ENCODE measurements at places on chromosomes 7 and 10.

DNA sequence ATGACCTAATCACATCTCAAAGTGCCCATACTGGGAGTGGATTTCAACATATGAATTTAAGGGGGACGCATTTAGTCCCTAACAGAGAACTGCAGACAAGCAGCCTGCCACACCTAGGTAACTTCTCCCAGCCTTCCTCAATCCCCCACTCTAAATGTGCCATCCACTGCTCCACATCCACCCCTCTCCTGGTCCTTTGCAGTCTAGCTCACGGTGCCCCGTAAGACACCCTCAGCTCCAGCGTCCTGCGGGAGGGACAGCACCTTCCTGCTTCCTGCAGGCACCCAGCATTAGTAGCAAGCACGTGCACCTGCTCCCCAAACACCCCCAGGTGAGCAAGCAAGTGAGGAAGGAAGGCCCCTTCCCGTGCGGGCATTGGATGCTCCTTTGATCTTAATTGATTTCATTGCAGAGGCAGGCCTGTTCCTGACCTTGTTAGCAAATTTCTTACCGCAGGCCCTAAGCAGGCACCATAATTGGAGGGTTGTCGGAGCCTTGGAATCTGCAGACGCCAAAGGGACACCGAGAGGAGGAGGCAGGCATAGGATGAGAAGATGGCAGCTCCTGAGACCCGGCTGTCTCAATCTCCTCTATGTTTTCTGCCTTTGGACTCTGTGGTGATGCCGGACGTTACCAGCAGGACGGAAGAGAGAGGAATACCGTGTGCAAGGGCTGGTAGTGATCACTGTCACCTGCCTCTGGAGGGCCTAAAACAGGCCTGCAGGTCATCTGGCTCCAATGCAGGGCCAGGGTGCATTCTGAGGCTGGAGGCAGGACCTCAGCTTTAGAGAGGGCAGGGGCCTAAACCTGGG is 75.8 kb upstream of the CHST15 start:
- no peak for DNase-seq

GRCh38 chr7:25037325-25037724 is 57.3 kb upstream of the OSBPL3 start:
- no peak for DNase-seq

- no peak for DNase-seq
These were observed 102.6 kb downstream of the VIPR2 start for GRCh38 chr7:159042103-159042502.

DNA sequence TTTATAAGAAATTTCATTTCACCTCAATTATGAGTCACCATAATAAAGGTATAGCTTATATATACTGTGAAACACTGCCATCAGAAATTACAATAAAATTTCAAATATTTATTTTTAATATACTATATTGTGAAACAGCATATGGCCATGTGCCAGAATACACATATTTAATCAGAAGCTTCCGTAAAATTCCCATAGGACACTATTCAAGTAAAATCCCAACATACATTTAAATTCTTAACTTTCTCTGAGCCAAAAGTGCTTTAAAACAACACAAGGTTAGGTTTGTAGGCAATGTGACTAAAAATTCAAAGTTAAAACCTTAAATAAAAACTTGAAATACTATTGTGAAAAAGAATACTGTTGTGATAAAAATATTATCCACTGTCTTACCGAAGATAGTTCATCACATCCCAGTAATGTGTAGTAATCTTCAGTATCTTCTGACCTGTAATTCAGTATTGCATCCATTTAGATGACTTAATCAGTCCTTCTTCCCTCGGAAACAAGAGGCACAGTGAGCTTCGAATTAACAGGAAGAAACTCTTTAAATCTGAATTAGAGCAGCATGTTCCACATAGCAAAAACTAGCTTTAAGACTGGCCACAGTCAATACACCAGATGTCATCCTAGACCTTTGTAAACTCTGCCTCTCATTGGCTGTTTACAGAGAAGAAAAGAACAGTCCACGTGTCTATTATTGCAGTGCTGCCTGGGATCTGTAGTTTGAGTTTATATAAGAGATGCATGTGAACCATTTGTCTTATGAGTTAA is at the start of gene DNAJC12:
Gene DNAJC12 (minus strand): TSS at position 648 of the 774 bp plus-strand sequence. CDS start 177 bp downstream, at position 471.
- DNase-seq, result no peak

- DNase-seq, result no peak
These were observed 805.6 kb downstream of the NRG3 start for GRCh38 chr10:82680608-82681007.

- DNase-seq, result no peak
These were observed 378.9 kb downstream of the RPS24 start for GRCh38 chr10:78412605-78413004.

GRCh38 chr7:143437578-143437977 is 5.7 kb upstream of the TAS2R60 start:
- DNase-seq, result no peak

DNA sequence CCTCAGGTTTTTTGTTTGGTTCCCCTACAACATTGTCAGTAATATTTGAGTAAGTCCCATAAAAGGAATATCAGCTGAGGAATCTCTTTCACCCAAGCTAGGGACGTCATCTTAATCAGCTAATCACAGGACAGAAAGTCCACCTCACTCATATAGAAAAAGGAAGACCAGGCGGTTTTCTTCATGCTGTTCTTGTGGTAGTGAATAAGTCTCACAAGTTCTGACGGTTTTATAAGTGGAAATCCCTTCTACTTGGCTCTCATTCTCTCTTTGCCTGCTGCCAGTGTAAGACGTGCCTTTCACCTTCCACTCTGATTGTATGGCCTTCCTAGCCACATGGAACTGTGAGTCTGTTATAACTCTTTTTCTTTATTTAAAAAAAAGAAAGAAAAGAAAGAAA is 308.1 kb upstream of the PFKP start:
- DNase-seq, result no peak

GRCh38 chr7:31934551-31934950 is 135.7 kb downstream of the PDE1C start:
- DNase-seq, result no peak

GRCh38 chr7:157502701-157503111 is 165.9 kb downstream of the DNAJB6 start:
- DNase-seq, result no peak

GRCh38 chr7:81419731-81420130 is 350.1 kb downstream of the HGF start:
- DNase-seq, result no peak

- no peak for DNase-seq
These were observed 450.9 kb upstream of the VSTM2A start for GRCh38 chr7:54091322-54091721.

- no peak for DNase-seq
These were observed 491.8 kb upstream of the SEMA3A start for GRCh38 chr7:84686373-84686772.

GRCh38 chr7:17939211-17939605 is 1.1 kb downstream of the SNX13 start:
- DNase-seq, result peak; percentile 42

- no peak for DNase-seq
These were observed 41.9 kb upstream of the IL15RA start for GRCh38 chr10:6019010-6019782.

- no peak for DNase-seq
These were observed 241.7 kb upstream of the PLXNA4 start for GRCh38 chr7:132817949-132818348.

- DNase-seq, result no peak
These were observed 3.3 kb downstream of the PRRT4 start for GRCh38 chr7:128358233-128358632.

- DNase-seq, result peak; percentile 73
These were observed 24.5 kb upstream of the KLF14 start for GRCh38 chr7:130758429-130759056.

DNA sequence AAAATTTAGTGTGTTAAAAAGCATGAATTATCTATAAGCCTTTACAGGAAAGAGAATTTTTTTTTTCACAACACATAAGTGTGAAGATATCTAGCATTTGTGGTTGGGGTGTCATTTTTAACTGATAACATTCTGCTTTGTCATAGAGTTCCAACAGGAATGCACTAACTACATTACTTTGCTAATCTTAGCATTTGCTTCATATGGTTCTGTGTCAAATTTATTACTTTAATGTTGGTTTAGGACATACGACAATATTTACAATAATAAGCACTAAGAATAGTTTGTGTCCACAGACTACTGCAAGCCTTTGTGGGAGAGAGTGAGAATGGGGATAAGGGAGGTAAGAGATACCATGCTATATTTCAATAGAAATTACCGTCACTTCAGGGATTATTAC is 40.6 kb upstream of the MAGI2 start:
- no peak for DNase-seq

GRCh38 chr7:93147363-93147762 is 822 bp downstream of the SAMD9L start:
- DNase-seq, result peak; percentile 45

- no peak for DNase-seq
These were observed 77.6 kb upstream of the PRLHR start for GRCh38 chr10:118672766-118673715.

- DNase-seq, result no peak
These were observed 1.6 kb downstream of the ACHE start for GRCh38 chr7:100893910-100894721.

GRCh38 chr7:148722340-148723165 is 23.9 kb downstream of the CUL1 start:
- no peak for DNase-seq

GRCh38 chr7:83248000-83248399 is 85.3 kb upstream of the PCLO start:
- DNase-seq, result no peak

DNA sequence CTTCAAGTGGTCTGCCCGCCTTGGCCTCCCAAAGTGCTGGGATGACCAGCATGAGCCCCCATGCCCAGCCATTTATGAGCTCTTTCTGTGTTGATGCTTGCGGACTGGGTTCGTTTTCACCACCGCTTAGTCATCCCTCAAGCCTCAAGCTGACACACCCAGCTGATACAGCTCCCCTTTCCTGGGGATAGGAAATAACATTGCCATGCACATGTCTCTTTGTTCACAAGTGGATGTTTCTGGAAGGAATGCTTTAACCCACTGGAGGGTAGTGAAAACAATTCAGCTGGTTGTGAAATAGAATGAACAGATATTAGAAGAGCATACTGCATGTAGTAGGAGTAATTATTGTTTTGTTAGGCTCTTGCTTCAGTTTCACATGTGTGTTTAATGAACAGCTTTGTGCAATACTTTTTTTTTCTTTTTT is 8.5 kb upstream of the METTL27 start:
- peak; percentile 95 for DNase-seq

GRCh38 chr10:80156216-80156615 is 23.7 kb downstream of the PLAC9 start:
- no peak for DNase-seq

DNA sequence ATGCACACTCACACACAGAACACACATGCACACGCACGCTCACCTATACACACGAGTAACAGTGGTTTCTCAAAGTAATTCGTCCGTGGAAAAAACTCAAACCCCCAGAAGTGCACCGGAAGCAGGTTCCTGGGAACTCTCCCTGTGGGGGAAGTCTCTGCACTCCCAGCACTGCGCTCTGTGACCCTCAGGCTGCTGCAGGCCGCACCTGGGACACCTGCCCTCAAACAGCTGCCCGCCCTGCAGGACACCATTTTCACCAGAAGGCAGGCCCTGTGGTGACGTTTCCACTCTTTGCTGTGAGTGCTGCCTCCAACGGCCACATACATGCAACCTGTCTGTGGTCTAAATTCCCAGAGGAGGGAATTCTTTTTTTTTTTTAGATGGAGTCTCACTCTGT is 21.3 kb downstream of the YKT6 start:
- DNase-seq, result no peak

DNA sequence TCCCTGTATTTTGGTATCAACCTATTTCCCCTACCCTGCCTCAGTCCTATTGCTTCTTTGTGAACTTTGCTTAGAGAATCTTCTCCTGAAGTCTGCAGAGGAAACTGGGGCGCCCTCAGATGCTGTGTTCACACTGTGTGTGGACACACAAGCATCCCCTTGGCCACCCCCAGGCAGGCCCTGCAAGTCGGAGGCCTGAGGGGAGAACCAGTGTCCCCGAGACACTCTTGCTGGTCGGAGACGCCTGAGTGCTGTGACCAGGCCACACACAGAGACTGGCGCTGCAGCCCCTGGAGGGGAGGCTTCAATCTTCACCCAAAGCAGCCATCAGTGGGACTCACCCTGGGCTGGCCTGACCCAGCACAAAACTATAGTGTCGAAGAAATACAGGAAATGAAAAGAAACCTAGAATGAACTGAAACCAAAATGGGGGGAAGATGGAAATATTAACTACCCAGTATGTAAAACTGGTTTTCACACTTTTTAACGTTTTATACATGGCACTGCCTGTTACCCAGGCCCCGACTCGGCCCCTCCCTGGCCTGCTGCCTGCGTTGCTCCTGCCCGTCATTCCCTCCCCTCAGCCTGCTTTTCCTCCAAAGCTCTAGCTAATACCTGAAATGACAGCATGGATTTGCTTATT is 48.4 kb upstream of the FAM20C start:
- DNase-seq, result no peak

- DNase-seq, result no peak
These were observed 705.1 kb downstream of the SUGCT start for GRCh38 chr7:40839881-40840280.

DNA sequence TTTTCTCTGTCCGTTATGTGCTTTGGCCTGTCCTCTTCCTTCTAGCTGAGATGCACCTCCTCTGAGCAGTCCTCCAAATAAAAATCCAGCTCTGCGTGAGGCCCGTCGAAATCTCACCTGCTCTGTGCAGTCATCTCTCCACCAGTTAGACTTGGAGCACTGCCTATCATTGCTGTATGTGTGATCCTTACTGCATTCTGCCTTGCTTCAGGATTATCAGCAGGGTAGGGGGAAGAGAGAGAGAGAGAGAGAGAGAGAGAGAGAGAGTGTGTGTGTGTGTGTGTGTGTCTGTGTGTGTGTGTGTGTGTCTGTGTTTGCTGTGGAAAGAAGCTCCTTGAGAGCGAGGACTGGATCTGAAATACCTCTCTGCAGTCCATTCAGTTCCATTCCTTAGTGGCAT is 129.4 kb downstream of the CCNY start:
- no peak for DNase-seq

DNA sequence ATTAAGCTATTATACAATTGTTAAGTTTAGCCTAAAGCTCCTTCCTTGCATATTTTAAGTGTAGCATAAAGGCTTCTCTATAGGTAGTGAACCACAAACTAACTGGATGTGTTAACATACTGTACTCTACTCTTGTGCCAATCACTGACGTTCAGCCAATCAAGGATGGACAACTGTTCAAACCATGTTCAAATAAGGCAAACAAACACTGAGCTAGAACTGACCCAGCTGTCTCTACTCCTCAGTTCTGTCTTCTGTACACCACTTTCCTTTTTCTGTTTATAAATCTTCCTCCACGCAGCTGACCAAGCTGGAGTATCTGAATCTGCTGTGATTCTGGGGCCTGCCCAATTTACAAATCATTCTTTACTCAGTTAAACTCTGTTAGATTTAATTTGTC is 188.7 kb upstream of the MBL2 start:
- DNase-seq, result no peak

DNA sequence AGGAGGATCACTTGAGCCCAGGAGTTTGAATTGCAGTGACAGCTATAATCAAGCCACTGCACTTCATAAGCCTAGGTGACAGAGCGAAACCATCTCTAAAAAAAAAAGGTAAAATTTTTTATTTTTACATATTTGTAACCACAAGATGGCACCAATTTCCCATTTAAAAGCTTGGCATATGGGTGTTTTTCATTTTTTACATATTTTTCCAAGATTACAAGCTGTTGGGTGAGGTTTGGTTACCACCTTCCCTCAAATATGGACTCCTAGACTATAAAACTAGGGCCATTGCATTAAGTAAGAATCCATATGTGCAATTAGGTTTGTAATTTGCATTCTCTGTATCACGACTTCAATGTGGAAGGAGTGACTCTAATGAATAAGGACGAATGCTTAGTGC is 129.3 kb upstream of the ACBD5 start:
- peak; percentile 8 for DNase-seq

- DNase-seq, result no peak
These were observed 32.4 kb upstream of the LBX1 start for GRCh38 chr10:101261702-101262101.
